Activated CD8-positive, alpha-beta T cell treated with anti-CD3 and anti-CD28 coated beads for 36 hours (primary cell): ENCODE measurements at places on chromosomes 1 and 21. TPM values are rescaled to one million over a fixed set of nuclear protein-coding genes. Genes with fewer than 3 reads are reported as not detected.
A peak's percentile ranks its signal among the peaks of the same experiment; 100 is the strongest.

- no peak overlapping the region for H3K27ac ChIP-seq
- no peaks in the 10 kb centered on the region for H3K27me3 ChIP-seq
- H3K4me3 ChIP-seq = no peak overlapping the region
Observed at GRCh38 chr1:183180634-183181056, 5.4 kb upstream of the LAMC2 start.

DNA sequence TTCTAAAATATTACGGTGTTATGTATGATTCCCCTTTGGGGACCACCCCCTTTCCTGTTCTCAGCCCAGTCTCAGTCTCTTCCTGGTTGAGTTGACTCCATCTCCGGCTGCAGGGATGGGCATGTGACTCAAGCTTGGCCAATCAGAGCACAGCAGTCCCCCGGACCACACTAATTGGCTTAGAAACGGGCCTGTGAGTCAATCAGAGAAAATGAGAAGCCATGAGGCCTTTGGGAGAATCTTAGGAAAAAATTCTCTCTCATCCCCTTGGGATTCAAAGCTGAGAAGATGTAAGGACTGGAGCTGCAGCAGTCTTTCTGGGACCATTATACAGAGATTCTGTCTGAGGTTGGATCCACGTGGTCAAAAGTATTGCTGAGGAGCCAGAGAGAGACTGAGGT is 10.7 kb upstream of the FHAD1 start:
- H3K27me3 ChIP-seq = peaks cover 18% of the 10 kb centered on the region
- no peak for DNase-seq
- H3K36me3 ChIP-seq = no peaks in the 10 kb centered on the region

DNA sequence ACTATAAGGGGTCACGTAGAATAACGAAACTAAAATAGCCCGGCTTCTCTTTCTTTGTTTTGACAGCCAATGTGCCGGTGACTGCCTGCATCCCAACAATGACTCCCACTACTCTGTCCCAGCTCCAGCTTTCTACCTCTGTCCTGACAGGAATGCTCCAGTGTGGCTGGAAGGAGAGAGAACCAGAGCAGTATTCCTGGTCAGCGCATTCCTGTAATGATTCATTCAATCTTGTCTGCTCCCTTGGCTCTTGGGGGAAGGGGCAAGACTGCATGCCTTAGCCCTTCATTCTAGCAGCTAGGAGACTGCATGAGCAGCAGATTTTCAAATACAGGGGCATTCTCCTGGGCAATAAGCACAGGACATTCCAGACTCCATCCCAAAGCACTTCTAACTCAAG is 132.1 kb upstream of the PRMT6 start:
- no peak for DNase-seq
- H3K27ac ChIP-seq = no peak overlapping the region
- no peaks in the 10 kb centered on the region for H3K36me3 ChIP-seq
- H3K4me1 ChIP-seq = no peaks in the 10 kb centered on the region

DNA sequence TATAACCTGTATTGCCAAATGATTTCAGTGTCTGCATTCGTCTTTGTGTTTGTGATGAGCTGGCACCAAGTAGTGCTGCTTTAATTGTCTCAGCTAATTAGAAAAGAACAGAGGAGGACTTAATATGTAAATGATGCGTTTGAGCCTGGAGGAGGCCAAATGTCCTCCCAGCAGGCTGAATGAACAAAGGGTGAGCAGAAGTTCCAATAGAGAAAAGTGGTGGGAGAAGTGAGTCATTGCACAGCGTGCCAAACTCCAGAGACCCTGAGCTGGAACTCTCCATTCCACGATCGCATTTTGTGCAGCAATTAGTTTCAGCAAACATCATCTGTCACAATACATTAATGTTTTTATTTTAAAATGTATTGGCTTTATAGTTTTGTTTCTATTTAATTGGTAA is 17.9 kb downstream of the ETV3L start:
- H3K27ac ChIP-seq = no peak overlapping the region
- no peaks in the 10 kb centered on the region for H3K4me1 ChIP-seq
- H3K4me3 ChIP-seq = no peak overlapping the region
- H3K36me3 ChIP-seq = no peaks in the 10 kb centered on the region
- no peak for DNase-seq
- H3K27me3 ChIP-seq = peaks cover 4% of the 10 kb centered on the region

- H3K36me3 ChIP-seq = peaks cover 59% of the 10 kb centered on the region
- H3K27ac ChIP-seq = no peak overlapping the region
- peaks cover 3% of the 10 kb centered on the region for H3K4me1 ChIP-seq
- H3K4me3 ChIP-seq = no peak overlapping the region
Observed at GRCh38 chr1:54875000-54875399, 12.0 kb downstream of the DHCR24 start.

- no peak overlapping the region for H3K27ac ChIP-seq
- H3K27me3 ChIP-seq = peaks cover 2% of the 10 kb centered on the region
- H3K4me3 ChIP-seq = no peak overlapping the region
- no peaks in the 10 kb centered on the region for H3K36me3 ChIP-seq
- no peaks in the 10 kb centered on the region for H3K4me1 ChIP-seq
Observed at GRCh38 chr1:7616076-7616832, 154.8 kb upstream of the VAMP3 start.

DNA sequence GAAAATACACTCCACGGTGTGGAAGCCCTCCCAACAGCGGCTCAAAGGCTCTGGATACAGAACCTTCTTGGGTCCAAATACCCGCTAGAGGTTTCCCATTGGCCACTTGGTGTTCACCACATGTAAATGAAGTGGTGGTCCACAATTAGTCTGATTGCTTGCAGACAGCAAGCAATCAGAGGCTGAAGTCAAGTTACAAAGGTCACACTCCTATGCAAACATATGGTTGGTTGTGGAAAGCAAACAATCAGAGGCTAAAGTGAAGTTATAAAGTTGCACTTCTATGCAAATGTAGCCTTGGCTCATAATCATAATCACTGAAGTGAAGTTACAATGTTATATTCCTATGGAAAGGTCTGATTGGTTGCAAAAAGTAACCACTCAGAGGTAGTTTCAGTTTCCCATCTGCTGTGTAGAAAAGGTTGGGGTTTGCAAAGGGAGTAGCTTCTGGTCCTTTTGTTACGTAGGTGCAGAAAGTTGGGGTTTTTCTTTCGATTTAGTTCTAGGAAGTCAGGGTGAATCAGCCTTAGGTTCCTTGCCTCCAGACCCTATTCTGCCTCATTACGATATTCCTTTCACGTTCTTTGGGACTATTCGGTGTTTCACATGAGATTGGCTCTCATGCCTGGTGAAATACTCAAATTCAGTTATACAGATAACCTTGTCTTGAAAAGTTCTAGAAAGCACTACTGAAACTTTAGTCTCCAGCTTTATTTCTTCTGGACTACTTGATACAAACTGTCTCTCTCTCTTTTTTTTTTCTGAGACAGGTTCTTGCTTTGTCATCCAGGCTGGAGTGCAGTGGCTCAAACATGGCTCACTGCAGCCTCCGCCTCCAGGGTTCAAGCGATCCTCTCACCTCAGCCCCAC is 36.7 kb upstream of the MTF2 start:
- peak; percentile 45 for DNase-seq
- H3K4me3 ChIP-seq = peak overlapping the region; percentile 74
- H3K36me3 ChIP-seq = no peaks in the 10 kb centered on the region
- no peaks in the 10 kb centered on the region for H3K27me3 ChIP-seq
- peaks cover 23% of the 10 kb centered on the region for H3K4me1 ChIP-seq
- peak overlapping the region; percentile 97 for H3K27ac ChIP-seq

- H3K4me3 ChIP-seq = no peak overlapping the region
- H3K36me3 ChIP-seq = no peaks in the 10 kb centered on the region
- H3K27ac ChIP-seq = no peak overlapping the region
Observed at GRCh38 chr1:199002661-199003060, 363.8 kb downstream of the PTPRC start.

- H3K27me3 ChIP-seq = no peaks in the 10 kb centered on the region
- H3K4me3 ChIP-seq = no peak overlapping the region
- H3K4me1 ChIP-seq = peaks cover 8% of the 10 kb centered on the region
Observed at GRCh38 chr1:183180218-183180617, 5.8 kb upstream of the LAMC2 start.

GRCh38 chr21:43274946-43275310 is 106.1 kb downstream of the CRYAA start:
- H3K4me3 ChIP-seq = no peak overlapping the region
- peaks cover 13% of the 10 kb centered on the region for H3K27me3 ChIP-seq
- peaks cover 5% of the 10 kb centered on the region for H3K4me1 ChIP-seq
- no peaks in the 10 kb centered on the region for H3K36me3 ChIP-seq
- no peak for DNase-seq
- H3K27ac ChIP-seq = no peak overlapping the region

DNA sequence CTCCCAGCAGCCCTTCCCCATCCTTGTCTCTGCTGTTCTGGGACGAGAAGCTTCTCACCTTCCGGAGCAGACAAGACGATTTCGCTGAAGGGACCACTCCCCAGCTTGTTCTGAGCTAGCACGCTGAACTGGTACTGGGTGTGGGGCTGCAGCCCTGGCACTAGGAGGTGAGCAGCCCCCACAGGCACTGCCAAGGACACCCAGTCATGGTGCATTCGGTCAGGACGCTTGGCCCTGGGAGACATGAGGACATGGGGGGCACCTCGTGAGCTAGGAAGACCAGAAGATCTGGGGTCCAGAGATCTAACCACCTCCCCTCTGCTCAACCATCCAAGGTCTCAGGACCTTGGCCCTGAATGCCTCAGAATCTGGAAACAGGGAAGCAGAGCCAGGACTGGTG is 5.3 kb upstream of the TAGLN2 start:
- no peak for DNase-seq
- H3K36me3 ChIP-seq = no peaks in the 10 kb centered on the region
- peaks cover 13% of the 10 kb centered on the region for H3K4me1 ChIP-seq

GRCh38 chr1:53503433-53504217 is 44.4 kb downstream of the DMRTB1 start:
- no peaks in the 10 kb centered on the region for H3K36me3 ChIP-seq
- H3K27me3 ChIP-seq = no peaks in the 10 kb centered on the region
- no peak overlapping the region for H3K4me3 ChIP-seq
- no peak for DNase-seq
- H3K4me1 ChIP-seq = peaks cover 5% of the 10 kb centered on the region
- H3K27ac ChIP-seq = no peak overlapping the region

- no peak overlapping the region for H3K27ac ChIP-seq
- H3K4me1 ChIP-seq = no peaks in the 10 kb centered on the region
- H3K27me3 ChIP-seq = no peaks in the 10 kb centered on the region
- no peak overlapping the region for H3K4me3 ChIP-seq
- no peak for DNase-seq
Observed at GRCh38 chr1:95888941-95889390, 655.0 kb downstream of the RWDD3 start.

DNA sequence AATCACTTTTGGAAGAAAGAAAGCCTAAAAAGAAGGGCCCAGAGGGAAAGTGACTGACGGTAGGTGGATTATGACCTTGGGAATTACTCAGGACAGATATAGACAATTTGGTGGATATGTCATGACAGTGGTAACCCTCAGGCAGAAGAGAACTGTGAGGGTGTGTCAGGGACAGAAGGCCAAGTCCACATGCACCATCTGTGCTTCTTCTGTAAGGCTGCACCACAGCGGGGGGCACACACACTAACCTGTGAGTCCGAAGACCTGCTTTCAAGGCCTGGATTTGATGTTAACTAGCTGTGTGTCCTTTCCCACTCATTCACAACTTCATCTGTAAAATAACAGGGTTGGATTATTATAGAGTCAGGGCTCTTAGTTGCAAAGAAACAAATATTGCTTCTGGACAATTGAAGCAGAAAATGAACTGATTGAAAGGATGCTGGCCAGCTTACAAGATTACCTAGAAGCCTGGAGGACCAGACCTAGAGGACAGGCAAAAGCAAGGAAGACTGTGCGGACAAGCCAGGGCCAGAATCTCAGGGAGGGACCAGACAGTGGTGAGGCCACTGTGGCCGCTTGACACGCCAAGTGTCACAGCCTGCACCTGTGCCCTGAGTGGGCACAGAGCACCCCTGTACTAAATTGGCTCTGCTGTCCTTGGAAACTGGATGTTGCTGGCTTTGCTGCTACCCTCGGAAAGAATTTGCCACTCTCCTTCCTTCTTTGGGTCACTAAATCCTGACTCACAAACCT is 34.7 kb upstream of the USP24 start:
- H3K27ac ChIP-seq = no peak overlapping the region
- no peaks in the 10 kb centered on the region for H3K27me3 ChIP-seq
- DNase-seq = no peak

DNA sequence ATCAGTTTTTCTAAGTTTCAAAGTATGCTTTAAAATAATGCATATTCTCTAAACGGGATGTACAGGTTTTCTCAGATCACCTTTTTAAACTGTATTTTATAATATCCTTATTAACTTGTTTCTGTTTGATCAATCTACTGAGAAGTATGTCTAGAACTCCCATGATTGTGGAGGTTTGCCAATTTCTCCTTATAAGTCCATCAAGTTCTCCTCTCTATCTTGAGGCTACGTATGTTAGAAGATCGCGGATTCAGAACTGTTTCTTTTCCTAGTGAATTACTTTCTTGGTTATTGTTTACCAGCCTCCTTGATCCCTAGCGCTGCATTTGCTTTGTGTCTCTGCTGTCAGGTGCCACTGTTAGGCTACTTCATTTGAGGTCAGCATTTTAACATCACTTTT is 89.2 kb downstream of the NPHP4 start:
- no peak for DNase-seq
- no peaks in the 10 kb centered on the region for H3K36me3 ChIP-seq
- H3K4me1 ChIP-seq = no peaks in the 10 kb centered on the region
- H3K27ac ChIP-seq = no peak overlapping the region

DNA sequence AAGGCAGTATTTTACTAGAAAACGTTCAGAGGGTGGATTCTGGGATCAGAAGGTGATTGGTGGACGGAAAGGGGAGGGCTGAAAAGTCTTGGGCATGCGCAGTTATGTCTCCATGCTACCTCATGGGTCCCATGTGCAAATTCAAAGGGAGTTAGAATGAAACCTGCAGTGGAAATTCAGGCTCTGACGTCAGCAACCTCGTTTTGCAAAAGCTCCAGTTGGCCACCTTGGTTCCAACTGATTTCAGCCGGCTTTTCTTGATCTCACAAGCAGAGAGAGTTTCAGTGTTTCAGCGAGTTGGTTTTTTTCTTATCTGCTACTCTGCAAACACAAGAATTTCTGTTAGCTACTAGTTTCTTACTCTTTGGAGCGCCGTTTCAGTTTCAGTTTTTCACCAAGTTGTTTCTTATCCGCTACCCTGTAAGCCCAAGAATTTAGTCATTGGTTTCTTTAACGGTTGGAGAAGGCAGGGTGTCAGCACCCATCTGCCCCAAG is 69.8 kb upstream of the PGBD5 start:
- DNase-seq = peak; percentile 7
- no peaks in the 10 kb centered on the region for H3K36me3 ChIP-seq

- H3K27me3 ChIP-seq = no peaks in the 10 kb centered on the region
- no peaks in the 10 kb centered on the region for H3K36me3 ChIP-seq
- no peak overlapping the region for H3K27ac ChIP-seq
- H3K4me3 ChIP-seq = no peak overlapping the region
- DNase-seq = no peak
- peaks cover 9% of the 10 kb centered on the region for H3K4me1 ChIP-seq
Observed at GRCh38 chr21:31371715-31372470, 27.8 kb upstream of the TIAM1 start.

MIXL1 gene
- 0.16 TPM for total RNA-seq

RPS27 gene
- 1,638 TPM for total RNA-seq

TDRD5 gene
- not detected for total RNA-seq

CTSS gene
- total RNA-seq = 36.7 TPM

TRMT13 gene
- total RNA-seq = 17.5 TPM

IL19 gene
- total RNA-seq = not detected

ARHGEF10L gene
- total RNA-seq = not detected

TEKT2 gene
- 0.34 TPM for total RNA-seq

TOR1AIP1 gene
- total RNA-seq = 38.3 TPM

TMIGD3 gene
- not detected for total RNA-seq

A3GALT2 gene
- total RNA-seq = not detected
